Activated CD8-positive, alpha-beta memory T cell treated with anti-CD3 and anti-CD28 coated beads for 4 hours (primary cell): ENCODE measurements at places on chromosomes 3 and 15.

- no peak for DNase-seq
Observed at GRCh38 chr15:91126080-91126479, 26.0 kb downstream of the SV2B start.

DNA sequence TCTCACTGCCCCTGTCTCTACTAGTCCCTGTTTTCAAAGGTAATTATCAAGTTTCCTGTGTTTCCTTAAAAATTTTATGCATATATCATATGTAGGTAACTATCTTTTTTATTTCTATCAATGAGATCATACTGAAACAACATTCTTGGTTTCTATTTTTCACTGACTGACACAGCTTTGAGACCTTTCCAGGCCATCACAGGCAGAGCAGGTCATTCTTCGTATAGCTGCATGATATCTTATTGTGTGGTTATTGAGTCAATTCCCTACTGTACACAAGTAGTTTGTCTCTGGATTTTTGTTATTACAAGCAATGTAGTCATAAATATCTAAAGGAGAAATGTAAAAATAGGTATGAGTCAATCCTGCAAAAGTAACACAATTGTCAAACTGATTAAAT, 169.6 kb downstream of the CFAP20DC start:
- DNase-seq = no peak

- no peak for DNase-seq
Observed at GRCh38 chr15:70810916-70811578, 42.9 kb downstream of the LARP6 start.

DNA sequence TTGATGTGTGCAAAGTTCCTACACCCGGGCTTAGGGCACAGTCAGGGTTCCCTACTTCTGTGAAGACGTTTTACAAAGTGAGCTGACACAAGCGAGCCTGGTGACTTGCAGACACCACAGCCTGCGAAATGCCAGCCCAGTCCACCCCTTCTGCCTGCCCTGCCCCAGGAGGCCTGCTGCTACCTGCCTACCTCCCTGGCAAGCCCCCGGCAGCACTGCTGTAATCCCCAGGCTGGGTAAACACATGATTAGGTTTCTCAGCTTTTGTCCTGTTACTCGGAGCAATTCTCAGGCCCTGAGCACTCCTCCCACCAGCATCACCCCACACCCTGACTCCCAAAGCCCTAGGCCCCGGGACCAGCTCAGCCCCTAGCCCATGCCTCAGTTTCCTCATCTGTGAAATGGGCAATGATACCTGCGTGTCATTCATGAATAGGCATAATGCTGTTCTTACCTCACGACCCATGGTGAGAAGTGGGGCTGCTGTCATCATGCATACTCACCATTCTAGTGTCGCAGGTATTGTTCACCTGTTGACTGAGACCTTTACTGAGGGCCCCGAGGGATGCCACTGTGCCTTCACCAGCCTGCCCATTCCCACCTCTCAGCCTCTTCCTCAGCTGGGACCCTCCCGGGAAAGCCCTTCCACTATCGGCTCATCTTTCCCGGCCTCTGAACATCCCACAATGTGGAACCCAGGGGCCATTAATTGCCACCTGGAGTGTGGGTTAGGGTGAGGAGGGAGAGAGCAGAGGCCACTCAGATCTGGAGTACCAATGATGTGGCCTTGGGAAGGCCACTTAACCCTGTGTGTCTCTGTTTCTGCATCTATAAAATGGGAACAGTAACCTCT, 31.5 kb upstream of the SLC6A6 start:
- no peak for DNase-seq

DNA sequence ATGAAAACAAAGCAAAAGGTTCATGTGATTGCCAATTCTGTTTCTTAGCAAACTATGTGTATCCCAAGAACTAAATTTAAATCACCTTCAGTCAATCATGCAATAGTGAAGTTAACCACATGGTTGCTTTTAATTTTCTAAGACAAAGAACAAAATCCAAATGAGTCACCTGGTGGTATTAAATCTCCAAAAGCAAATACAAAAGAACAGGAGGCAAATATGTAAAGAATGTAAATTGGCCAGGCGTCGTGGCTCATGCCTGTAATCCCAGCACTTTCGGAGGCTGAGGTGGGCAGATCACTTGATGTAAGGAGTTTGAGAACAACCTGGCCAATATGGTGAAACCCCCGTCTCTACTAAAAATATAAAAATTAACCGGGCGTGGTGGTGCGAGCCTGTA, 54.2 kb upstream of the PIK3R4 start:
- DNase-seq = no peak

GRCh38 chr3:143203142-143203541, 83.6 kb downstream of the CHST2 start:
- DNase-seq = no peak
